ENCODE measurements at places on chromosomes 11 and 22. TPM values are rescaled to one million over a fixed set of nuclear protein-coding genes. Genes with fewer than 3 reads are reported as not detected.

Gene OR52N4
- not detected for total RNA-seq

Gene ARVCF
- 2.6 TPM for total RNA-seq

Gene ACR
- total RNA-seq = not detected

Gene TRIM49
- total RNA-seq = not detected

Gene SCYL1
- 48.5 TPM for total RNA-seq

Gene CRYBA4
- not detected for total RNA-seq

Measured in subcutaneous preadipocyte (primary cell).